ENCODE measurements at places on chromosomes 2 and 18.

GRCh38 chr18:32420084-32420750 lies 50.5 kb downstream of the GAREM1 start:
- DNase-seq = no peak

- no peak for DNase-seq
Observed at GRCh38 chr2:100894105-100894795, 74.3 kb downstream of the NPAS2 start.

- no peak for DNase-seq
Observed at GRCh38 chr18:71036783-71037182, 747.9 kb downstream of the SOCS6 start.

DNA sequence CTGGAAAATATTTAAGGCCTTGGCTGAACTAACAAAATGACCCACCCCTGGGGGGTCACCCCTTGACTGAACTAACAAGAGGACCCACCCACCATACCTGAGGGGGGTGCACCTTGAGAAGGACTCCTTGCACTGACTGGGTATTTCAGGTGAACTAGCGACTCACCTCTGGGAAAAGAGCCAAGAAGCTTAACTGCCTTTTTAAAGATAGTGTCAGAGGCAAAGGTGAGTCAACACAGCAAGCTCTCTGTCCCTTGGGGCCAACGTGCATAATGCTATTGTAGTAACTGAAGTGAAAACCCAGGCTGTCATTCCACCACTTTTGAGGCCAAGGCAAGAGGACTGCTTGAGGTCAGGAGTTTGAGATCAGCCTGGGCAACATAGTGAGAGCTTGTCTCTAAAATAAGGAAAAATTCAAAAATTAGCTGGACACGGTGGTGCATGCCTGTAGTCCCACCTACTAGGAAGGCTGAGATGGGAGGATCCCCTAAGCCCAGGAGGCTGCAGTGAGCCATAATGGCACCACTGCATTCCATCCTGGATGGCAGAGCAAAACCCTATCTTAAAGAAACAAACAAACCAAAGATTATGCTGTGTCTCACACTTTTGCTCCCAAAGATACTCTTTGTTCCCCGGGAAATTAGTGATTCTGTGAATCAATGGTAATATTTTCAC lies 36.4 kb upstream of the ZCCHC2 start:
- no peak for DNase-seq

- DNase-seq = no peak
Observed at GRCh38 chr2:48693645-48694044, 61.9 kb downstream of the LHCGR start.

DNA sequence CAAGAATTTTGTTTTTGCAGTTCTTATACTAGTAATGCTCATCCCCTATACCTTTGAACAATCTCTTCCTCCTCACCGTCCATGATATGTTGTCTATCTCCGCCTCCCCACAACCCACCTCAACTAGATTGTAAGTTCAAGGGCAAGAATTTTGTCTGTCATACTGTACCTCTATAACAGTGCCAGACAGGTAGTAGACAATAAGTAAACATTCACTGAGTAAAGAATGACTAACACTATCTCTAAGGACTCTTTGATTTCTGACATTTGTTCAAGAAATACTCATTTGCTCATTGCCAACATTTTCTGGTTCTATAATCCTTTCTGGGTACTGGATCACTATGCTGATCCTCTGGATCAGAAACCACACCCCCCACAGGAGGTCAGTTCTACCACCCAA lies 82.4 kb downstream of the EXOC6B start:
- DNase-seq = no peak

- DNase-seq = no peak
Observed at GRCh38 chr2:26523750-26524149, 45.8 kb upstream of the OTOF start.

DNA sequence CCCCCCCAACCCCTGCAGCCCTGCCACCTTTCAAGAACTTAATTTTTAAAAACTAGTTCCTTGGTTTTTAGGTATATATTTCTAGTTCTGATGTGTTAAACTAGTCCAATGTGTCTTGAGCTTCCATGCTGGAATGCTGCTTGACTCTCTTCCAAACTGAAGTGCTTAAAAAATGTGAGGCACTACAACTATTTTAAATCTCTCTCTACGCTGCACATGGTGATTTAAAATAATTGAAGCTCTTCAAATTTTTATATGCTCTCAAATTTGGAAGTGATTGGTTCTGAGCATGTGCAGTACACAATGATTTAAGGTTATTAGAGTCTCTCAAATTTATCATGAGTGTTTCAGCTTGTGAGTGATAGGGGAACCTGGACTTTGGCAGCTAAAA lies 192.6 kb upstream of the ZEB2 start:
- DNase-seq = no peak

DNA sequence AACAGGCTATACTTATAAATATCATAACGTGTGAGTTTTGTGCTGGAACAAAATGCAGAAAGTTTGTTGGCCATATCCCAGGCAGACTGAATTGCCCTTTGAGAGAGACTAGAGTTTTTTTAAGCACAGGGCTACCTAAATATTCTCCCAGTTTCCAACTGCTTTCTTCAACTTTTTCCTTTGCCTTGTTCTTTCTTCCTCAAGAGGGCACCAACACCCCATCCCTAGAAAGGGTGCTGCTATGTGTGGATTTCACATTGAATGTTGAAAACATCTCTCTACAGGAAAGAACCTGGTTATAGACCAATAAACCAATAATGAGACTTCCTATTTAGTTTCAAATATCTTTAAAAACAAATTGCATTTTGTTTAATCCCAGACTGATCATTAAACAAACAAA lies 87.9 kb downstream of the ICOS start:
- no peak for DNase-seq

DNA sequence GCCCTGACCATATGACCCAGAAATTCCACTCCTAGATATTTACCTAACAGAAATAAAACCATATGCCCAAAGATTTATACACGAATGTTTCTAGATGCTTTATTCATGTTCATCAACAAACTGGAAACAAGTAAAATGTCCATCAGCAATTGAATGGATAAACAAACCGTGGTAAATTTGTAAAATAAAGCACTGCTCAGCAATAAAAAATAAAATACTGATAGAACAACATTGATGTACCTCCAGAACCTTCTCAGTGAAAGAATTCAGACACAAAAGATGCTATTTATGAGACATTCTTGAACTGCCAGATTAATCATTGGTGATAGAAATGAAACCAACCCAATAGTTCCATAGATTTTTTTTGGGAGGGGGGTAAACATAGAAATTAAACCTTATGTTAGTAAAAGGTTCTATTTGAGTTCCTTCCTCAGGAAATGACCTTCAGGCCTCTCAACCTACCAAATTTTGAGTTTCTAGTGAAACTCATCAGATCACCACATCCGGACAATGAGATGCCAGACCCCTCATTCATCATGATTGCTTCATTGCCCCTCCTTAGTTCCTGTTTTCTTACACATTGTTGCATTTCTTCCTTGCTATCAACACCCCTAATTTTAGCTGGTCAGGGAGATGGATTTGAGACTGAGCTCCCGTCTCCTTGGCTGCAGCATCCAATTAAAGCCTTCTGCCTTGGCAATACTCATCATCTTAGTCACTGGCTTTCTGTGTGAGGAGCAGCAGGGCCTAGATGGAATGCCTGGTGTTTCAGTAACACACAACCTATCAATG lies 203.5 kb downstream of the LPIN1 start:
- DNase-seq = no peak

GRCh38 chr2:12797815-12798214 lies 81.1 kb downstream of the TRIB2 start:
- DNase-seq = no peak

DNA sequence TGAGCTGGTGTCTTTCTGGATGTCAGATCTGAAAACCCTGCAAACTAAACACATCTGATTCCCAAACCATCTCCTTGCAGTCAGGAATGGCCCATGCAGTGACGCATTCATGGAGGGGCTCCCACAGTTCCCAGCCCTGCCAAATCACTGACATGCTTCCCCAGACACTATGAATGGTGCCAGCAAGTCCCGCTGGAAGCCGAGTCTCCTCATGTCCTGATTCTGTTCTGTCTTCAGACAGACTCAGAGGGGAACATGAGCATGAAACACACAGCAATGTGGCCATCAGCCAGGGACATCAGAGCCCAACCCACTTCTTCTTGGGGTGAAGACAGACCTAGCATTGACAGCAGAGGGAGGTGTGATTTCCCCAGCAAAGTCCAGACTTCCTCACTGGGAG lies 83.7 kb downstream of the TTC32 start:
- DNase-seq = no peak

DNA sequence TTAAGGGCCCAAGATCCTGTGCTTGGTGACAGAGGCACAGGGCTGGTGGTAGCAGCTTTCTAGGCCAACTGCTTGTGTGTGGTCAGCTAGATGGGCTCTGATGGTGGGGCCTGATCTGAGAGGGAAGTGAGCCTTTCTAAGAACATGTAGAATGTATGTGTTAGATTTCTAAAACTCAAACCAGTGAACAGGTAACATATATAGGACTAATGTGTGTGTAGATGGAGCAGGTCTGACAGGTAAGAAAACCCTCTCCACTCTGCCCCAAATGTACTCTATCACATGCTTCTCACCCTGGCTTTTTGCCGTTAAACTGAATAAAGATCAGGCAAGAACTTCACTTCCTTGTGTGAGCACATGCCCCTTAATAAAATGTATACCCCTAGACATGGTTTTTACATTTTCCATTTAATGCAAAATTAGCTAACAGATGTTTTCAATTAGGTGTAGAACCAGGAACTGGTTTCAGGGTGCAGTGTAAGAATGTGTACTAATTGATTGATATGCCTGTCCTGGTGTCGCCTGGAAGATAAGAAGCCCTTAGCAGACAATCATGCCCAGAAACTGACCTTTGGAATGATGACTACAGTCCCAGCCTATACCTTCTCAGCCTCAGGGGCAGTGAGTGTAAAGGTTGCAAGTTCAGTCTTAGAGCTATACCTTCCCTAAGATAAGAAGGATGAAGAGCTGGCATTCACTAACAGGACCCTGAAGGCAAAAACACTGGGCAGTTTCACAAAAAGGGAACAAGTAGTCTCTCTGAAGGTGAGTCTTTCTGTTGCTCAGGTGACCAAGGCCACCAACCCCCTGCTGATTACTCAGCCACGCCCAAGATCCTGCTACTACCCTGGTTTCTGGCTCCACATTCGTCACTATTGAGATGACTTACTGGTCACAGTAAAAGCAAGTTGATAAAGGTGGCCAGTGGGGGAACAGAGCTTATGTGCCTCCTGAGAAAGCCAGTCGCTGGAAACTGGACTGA lies 71.2 kb downstream of the SPATS2L start:
- no peak for DNase-seq

- DNase-seq = no peak
Observed at GRCh38 chr2:54274781-54275242, 18.8 kb upstream of the TSPYL6 start.

DNA sequence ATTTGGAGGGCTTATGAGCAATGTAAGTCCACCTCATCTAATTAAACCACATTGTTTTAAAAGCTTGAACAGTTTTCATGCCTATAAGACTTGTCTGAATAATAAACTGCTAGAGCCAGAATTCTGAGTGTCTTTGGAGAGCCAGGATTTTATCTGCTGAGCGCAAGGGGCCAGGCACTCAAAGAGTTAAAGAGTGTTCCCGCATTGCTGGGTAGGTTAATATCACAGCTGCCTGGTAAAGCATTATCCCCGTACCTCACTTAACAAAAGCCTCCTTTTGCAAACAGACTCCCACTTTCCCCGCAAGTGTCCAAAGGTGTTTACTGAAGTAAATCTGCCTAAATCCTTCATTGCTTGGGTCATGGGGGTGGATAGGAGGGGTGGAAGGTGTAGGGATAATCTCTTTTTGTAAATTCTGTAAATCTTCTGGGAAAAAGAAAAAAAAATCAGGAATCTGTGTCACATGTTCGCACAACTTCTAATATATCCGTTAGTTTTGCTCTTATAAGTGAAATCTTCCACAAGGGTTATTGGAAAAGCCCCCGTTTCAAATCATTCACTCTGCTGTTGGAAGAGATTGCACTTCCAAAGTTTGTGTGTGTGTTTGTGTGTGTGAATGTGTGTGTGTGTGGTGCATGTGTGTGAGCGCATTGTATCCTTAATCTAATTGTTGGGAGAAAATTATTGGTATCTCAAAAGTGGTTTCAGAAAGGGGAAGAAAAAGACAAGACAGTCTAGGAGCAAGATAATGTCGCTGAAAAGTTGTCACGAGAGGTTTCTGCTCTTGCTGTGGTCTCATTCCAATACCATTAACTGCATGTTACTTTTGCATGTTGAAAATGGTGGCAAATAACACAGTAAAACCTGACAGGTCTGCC lies 10.7 kb downstream of the ZEB2 start:
- DNase-seq = no peak

DNA sequence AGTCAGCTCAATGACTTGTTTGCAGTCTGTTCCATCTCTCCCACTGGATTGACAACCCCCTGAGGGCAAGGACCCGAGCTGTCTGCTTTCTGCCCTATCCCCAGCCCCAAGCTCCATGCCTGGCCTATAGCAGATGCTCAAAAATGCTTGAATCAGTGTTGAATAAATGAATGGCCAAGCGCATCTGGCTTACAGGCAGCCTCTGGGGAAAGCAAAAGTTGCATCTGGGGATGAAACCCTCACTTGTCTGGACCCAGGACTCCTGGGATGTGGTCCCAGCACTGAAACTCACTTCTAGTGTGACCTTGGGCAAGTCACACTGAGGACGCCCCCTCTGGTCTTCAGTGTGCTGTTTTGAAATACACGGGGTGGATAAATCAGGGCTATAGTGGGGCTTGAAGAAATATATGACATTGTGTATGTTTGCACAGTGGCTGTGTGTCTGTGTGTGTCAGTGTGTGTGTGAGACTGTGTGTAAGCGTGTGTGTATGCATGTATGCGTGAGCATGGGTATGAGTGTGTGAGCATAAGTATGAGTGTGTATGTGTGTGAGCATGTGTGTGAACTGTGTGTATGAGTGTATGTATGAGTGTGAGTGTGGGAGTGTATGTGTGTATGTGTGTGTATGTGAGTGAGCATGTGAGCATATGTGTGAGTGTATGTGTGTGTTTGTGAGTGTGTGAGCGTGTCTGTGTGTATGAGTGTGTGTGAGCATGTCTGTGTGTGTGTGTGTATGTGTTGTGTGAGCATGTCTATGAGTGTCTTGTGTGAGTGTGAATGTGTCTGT lies 27.8 kb upstream of the TNS1 start:
- DNase-seq = no peak

DNA sequence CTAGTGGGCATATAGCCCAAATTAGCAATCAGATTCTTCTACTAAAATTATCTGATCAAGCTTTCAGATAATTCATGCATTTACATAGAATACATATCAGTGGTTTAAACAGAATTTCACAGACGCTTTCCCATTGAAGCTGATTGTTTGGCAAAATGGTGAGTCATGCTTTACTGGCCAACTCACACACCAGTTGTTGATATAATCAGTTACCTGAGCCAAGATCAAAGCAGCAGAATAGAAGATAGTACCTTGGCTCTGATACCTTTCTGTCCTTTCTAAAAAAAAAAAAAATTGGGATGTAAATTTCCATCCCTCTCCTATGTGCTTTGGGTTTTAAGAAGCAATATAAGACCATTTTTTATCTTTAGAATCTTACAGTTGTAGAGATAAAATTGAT lies 178.0 kb downstream of the MCFD2 start:
- DNase-seq = no peak

GRCh38 chr2:54226260-54226659 lies 29.8 kb downstream of the TSPYL6 start:
- DNase-seq = no peak

All from esophagus squamous epithelium (tissue), 5 donors.